ENCODE measurements at places on chromosomes 4 and X. TPM values are rescaled to one million over a fixed set of nuclear protein-coding genes. Genes with fewer than 3 reads are reported as not detected.

DNA sequence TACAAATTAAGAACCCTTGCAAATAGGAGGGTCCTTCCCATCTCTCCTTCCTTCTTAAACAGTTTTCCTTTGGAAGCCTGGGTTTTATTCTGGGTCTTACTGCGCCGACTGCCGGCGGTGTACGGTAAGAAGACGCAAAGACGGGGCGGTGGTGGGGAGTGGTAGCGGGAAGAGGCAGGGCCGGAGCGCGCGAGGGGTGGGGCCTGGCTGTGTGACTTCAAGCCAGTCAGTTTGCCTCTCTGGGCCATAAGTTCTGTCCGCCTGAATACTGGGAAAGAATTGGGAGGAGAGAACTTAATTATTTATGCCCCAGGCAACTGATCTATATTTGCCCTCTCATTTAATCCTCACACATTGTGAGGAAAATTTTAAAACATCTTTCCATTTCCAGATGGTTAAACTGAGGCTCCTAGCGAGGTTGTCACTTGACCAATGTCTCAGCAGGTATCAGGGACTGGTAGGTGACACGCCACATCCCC is 726 bp upstream of the KANTR start:
- DNase-seq: peak; percentile 87

DNA sequence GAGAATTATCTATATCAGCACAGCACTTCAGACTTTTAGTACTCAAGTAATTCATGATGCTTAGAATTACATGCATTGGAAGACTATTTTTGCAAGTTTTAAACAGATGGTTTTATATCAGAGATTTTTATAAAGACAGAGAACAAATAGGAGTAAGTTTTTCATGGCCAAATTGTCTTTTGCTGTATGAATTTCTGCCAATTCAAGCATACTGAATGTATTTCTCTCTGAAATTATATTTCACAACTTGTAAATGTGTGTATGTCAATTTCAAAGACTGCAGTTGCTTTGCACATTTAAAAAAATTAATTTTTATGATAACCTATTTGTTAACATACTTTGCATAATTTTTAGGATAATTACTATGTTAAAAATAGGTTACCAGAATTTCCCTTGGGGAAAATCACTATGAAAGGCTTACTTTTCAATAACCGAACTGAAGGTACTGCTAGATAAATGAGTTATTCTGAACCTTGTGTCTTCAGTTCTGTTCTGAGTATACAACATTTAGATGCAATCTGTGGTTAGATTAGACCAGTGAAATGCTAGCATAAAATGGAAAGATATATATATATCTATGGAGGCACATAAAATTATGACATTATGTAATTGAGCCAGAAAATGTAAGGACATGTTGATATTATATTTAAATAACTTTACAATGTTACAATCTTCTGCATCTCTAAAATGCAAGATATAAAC is 1344.2 kb upstream of the PABPC4L start:
- no peak for DNase-seq

DNA sequence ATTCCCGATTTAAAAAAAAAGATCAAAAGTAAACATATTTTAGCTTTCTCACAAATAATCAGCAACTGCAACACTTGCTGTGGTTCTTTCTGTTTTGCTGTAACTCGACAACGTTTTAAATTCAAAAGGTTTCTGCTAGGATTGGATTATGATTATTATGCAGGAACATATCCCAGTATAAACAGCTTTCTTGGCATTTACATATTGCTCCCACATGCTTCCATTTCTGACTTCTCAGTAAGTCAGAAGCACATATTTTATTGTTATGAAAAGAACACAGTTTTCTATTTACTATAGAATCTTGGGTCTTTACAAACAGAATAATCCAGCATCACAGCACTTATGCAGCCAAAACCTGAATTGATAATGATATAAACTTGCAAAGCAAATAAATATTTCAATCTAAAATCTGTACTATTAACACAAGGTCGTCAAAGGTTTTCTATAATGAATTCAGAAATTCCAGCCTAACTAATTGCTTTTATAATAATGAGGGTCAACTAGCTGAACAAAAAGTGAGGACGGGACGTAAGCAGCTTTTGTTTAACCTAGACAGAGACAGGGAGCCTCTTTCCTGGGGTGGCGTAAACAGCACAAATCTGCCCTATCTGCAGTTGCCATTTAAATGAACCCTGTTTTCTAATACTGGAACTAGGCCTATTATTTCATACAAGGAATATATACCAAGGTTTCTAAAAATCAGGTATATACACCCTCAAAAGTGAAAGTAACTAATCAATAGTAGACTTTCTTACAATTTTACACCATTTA is 9.8 kb upstream of the PCDH18 start:
- no peak for DNase-seq

CTAG1A gene
- not detected for total RNA-seq

DNA sequence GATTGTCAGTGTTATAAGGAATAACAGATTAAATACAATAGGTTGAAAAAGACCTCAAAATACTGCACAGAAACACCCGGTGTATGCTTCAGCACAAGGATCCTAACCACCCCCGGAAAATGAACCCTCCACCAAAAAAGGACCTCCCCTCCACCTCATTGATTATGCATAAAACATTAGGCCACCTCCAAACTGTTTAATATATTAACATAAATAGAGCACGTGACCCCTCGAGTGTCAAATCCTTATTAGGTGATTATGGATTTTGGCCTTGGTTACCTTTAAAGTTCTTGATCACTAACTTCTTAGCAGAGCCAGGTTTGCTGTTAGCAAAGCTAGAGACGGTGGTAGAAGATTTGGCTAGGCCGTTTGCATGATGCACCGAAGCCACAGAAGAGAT is 958 bp downstream of the CUL4B start:
- no peak for DNase-seq

PLP1 gene
- total RNA-seq: 11.2 TPM

PHEX gene
- 0.56 TPM for total RNA-seq

- DNase-seq: no peak
Measured at GRCh38 chr4:88527787-88528186, 4.2 kb upstream of the PYURF start.

DNA sequence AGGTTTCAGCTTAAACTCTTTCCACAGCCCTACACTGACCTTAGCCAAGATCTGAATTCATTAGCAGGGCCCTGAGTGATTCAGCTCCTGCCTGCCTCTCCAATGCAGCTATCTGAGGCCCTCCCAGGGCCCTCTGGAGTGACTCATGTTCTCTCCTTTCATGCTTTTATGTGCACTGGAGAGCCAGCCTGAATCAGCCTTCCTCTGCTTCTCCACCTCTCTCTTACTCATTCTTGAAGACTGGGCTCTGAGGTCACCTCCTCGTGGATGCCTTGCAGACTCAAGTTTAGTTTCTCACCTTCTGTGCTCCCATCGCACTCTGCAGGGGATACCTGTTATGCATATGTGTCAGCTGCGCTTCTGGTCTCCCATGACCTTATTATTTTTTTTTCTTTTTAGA is 3.1 kb upstream of the OCIAD2 start:
- no peak for DNase-seq

DNA sequence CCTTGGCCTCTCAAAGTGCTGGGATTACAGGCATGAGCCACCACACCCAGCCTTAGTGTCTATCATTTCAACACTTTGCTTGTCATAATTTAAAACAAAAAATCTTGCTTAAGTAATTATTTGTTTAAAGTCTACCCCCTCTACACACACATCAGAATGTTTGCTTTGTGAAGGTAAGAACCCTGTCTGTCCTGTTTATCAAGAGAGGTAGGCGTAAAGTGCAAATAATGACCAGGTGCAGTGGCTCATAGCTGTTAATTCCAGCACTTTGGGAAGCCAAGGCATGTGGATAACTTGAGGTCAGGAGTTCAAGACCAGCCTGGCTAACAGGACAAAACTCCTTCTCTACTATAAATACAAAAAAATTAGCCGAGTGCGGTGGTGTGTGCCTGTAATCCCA is 326.7 kb upstream of the CLNK start:
- DNase-seq: no peak

- no peak for DNase-seq
Measured at GRCh38 chr4:90198086-90198847, 71.1 kb downstream of the CCSER1 start.

XPNPEP2 gene
- total RNA-seq: 11.7 TPM

- no peak for DNase-seq
Measured at GRCh38 chr4:98602270-98602669, 56.1 kb downstream of the TSPAN5 start.

Data from colonic mucosa (tissue), 4 donors.